ENCODE measurements at places on chromosomes 1 and 21. TPM values are rescaled to one million over a fixed set of nuclear protein-coding genes. Genes with fewer than 3 reads are reported as not detected.
A peak's percentile ranks its signal among the peaks of the same experiment; 100 is the strongest.

DNA sequence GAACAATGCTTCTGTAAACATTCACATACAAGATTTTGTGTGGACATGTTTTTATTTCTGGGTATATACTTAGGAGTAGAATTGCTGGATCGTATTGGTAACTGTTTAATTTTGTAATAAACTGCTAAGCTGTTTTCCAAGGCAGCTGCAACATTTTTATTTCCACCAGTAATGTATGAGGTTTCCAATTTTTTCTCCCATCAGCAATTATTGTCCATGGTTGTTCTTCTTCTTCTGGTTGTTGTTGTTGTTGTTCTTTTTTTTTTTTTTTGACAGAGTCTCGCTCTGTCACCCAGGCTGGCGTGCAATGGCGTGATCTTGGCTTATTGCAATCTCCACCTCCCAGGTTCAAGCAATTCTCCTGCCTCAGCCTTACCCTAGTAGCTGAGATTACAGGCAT lies 26.9 kb downstream of the ZYG11B start:
- H3K36me3 ChIP-seq: peaks cover 17% of the 10 kb centered on the region
- H3K27me3 ChIP-seq: no peaks in the 10 kb centered on the region
- H3K4me3 ChIP-seq: no peak overlapping the region
- no peak overlapping the region for H3K27ac ChIP-seq
- ATAC-seq: no peak

The F5 gene
- 3.5 TPM for total RNA-seq

DNA sequence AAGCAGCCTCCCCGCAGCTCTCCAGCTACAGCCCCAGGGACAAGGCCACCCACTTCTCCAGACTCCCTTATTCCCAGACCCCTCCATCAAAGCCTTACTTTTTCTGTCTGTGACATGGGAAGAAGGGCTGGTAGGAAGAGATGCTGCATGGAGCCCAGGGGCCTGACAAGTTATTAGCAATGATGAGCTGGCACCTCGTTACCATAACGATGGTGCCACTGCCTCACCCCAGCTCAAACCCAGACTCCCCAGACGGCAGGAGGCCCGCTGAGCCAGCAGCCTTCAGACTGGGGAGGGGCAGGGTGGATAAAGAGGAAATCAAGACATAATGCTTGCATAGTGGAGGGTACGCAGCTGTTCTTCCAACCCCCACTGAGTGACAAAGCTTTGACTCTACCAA lies 3.3 kb downstream of the DLGAP3 start:
- H3K27ac ChIP-seq: no peak overlapping the region

DNA sequence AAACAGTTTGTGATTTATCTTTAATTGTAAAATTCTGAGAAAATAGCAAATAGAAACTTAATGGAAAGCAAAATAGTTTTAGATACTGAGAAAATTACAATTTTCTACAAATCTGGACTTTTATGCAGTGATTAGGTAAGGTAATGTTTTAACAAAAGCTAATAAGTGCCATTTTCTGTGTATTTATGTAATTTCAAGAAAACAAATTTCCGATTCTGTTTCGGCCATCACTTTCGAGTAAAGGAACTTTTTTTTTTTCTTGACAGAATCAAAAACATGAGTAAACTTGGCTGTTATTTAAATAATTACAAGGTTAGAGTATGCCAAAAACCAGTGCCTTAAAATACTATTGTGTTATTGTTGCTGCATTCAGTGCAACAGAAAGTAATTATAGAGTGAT lies 280.4 kb upstream of the C1orf105 start:
- H3K27me3 ChIP-seq: no peaks in the 10 kb centered on the region
- no peak for ATAC-seq
- peak overlapping the region; percentile 53 for H3K4me3 ChIP-seq

- peaks cover 12% of the 10 kb centered on the region for H3K4me1 ChIP-seq
- no peaks in the 10 kb centered on the region for H3K27me3 ChIP-seq
- no peak for ATAC-seq
- no peak overlapping the region for H3K4me3 ChIP-seq
- no peak overlapping the region for H3K27ac ChIP-seq
Measured at GRCh38 chr1:23578997-23579363, 19.7 kb upstream of the ID3 start.

- no peaks in the 10 kb centered on the region for H3K36me3 ChIP-seq
- H3K4me3 ChIP-seq: no peak overlapping the region
- no peak for ATAC-seq
- H3K27me3 ChIP-seq: no peaks in the 10 kb centered on the region
- no peaks in the 10 kb centered on the region for H3K4me1 ChIP-seq
- H3K27ac ChIP-seq: no peak overlapping the region
Measured at GRCh38 chr21:17572431-17572830, 40.3 kb downstream of the BTG3 start.

- no peak overlapping the region for H3K27ac ChIP-seq
- H3K4me1 ChIP-seq: no peaks in the 10 kb centered on the region
- no peak overlapping the region for H3K4me3 ChIP-seq
- no peak for ATAC-seq
- no peaks in the 10 kb centered on the region for H3K36me3 ChIP-seq
Measured at GRCh38 chr1:248183996-248184395, 9.4 kb downstream of the OR2M2 start.

The RNU1-3 gene
- under 0.01 TPM for total RNA-seq

DNA sequence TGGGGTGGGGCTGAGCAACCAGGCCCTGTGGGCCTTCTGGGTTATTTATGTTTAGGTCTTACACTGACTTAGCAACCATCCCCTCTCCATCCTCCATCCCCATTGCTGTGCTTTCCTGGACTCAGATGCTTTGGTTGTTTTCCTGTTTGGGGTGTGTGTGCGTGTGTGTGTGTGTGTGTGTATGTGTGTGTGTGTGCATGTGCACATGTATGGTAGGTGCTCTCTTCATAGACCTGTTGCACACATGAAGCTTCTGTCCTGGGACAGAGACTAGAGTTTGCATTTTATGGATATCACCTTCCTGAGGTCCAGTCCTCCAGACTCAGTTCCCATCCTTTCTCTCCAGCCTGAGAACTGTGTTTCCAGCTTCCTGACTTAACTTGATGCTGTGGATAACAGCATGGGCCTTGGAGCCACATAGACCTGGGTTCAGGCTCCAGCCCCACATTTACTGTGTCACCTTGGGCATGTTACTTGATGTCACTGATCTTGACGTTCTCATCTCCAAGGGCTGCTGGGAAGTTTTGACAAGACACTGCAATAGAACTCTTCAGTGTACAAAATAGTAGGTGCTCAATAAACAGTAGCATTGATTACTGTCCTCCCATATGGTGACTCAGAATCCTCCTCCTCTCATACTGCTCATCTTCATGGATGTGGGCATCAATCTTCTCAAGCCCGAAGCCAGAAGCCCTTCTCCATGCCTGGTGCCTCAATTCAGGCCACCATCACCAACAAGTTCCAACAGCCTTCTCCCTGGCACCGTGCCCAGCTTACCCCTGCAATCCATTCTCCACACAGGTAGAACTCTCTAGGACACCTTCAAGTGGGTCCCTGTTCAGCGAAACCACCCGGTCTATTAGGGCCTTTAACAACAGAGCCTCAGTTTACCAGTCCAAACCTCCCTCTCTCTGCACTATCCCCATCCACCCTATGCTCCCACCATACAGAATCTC lies 181.8 kb upstream of the EDN2 start:
- H3K4me3 ChIP-seq: no peak overlapping the region
- ATAC-seq: no peak
- H3K36me3 ChIP-seq: no peaks in the 10 kb centered on the region
- no peaks in the 10 kb centered on the region for H3K27me3 ChIP-seq

- no peak overlapping the region for H3K4me3 ChIP-seq
- H3K4me1 ChIP-seq: no peaks in the 10 kb centered on the region
- H3K27me3 ChIP-seq: no peaks in the 10 kb centered on the region
- H3K36me3 ChIP-seq: no peaks in the 10 kb centered on the region
- H3K27ac ChIP-seq: no peak overlapping the region
Measured at GRCh38 chr1:196308176-196308575, 300.1 kb downstream of the KCNT2 start.

GRCh38 chr21:43320526-43320925 lies 106.4 kb downstream of the SIK1 start:
- H3K36me3 ChIP-seq: no peaks in the 10 kb centered on the region
- peaks cover 29% of the 10 kb centered on the region for H3K27me3 ChIP-seq
- no peak overlapping the region for H3K4me3 ChIP-seq
- ATAC-seq: no peak
- H3K27ac ChIP-seq: no peak overlapping the region

GRCh38 chr1:205993068-205993467 lies 10.1 kb downstream of the RAB7B start:
- H3K27me3 ChIP-seq: no peaks in the 10 kb centered on the region
- H3K4me1 ChIP-seq: no peaks in the 10 kb centered on the region
- H3K36me3 ChIP-seq: peaks cover 23% of the 10 kb centered on the region
- no peak for ATAC-seq
- H3K4me3 ChIP-seq: no peak overlapping the region
- H3K27ac ChIP-seq: no peak overlapping the region

DNA sequence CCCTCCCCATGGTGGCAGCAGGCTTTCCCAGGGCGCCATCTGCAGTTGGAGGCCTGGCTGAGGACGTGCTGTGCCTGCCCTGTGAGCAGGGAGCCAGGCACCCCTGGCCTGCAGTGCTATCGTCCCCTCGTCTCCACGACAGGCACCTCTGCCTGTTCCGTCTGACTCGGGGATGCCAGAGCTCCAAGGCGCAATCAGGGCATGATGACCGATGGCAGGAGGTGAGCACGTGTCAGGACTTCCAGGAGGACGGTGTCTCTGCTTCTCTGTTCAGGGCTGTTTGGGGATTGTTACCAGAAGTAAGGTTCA lies 125.2 kb downstream of the PCBP3 start:
- peaks cover under 1% of the 10 kb centered on the region for H3K27me3 ChIP-seq
- no peak for ATAC-seq
- no peaks in the 10 kb centered on the region for H3K4me1 ChIP-seq
- H3K36me3 ChIP-seq: no peaks in the 10 kb centered on the region
- H3K4me3 ChIP-seq: no peak overlapping the region
- H3K27ac ChIP-seq: no peak overlapping the region

The SV2A gene
- 7.9 TPM for total RNA-seq

The CCDC17 gene
- 4.7 TPM for total RNA-seq

GRCh38 chr1:56868761-56869160 lies 14.2 kb downstream of the C8A start:
- no peak for ATAC-seq
- H3K27ac ChIP-seq: no peak overlapping the region
- H3K4me3 ChIP-seq: no peak overlapping the region
- H3K36me3 ChIP-seq: no peaks in the 10 kb centered on the region
- H3K27me3 ChIP-seq: peaks cover 8% of the 10 kb centered on the region

DNA sequence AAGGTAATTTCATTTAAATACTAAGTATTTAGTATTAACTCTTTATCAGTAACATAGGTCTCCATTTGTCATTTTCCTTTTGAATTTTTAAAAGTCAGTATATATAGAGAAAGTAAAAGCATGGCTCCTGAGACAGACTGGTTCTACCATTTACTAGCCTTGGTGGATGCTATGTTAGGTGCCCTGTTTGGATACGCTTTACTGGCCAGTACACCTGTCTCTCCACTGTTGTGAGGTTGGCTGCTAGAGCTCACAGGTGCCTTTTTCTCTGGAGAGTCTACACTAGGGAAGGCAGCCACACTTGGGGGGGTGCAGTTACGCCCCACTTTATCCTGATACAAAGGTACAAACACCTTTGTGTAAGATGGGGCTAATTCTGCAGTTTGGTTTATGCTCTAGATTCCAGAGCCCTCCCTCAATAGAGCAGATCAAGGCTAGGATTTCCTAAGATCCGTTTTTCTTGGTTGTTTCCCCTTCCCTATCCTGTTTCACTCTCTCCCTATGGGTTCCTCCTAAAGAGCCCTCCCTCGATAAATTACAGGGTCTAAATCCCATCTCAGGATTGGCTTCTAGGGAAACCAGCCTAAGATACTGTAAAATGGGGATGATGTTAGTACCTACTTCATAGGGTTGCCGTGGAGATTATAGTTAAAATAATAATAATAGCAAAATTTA lies 5.6 kb upstream of the GPSM2 start:
- no peak overlapping the region for H3K27ac ChIP-seq
- no peaks in the 10 kb centered on the region for H3K27me3 ChIP-seq
- ATAC-seq: no peak
- H3K36me3 ChIP-seq: no peaks in the 10 kb centered on the region
- H3K4me3 ChIP-seq: no peak overlapping the region

The RIPK4 gene
- 0.93 TPM for total RNA-seq

DNA sequence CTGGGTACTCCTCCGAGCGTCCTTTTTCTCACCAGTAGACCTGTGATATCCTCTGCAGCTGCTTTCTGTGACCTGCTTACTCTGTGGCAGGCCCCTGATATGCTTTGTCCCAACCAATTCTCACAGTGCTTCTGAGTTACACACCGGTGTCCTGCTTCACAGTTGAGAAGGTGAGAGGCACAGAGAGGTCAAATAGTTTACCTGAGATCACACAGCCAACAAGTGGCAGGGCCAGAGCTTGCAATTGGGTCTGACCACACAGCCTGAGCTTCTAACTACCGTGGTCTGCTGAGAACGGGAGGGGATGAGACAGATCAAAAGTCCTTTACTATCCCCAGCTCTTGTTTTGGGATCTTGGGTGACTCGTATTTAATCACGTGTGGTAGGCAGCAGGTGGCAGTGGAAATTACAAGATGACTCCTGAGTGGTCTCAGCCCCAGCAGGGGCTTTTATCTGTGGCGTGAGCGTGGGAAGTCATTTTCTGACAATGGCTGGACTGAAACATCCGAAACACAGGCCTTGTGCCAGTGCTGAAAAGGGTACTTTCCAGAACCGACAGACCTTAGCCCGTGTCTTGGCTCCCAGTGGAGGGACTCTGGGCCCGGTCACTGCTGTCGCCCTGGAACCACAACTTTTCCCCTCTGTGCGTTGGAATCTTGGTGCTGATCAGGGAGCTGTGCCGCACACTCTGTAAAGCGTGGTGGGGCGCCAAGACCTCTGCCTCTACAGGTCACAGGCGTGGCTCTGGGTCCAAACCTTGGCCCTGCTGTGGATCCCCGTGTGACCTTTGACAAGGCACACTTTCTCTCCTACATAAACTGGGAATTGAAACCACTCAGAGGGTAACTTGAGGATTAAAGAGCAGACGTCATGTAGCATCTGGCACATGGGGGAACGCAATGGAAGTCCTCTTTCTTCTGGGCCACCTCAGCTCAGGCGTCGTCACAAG lies 11.9 kb downstream of the THEMIS2 start:
- ATAC-seq: peak; percentile 15
- H3K36me3 ChIP-seq: peaks cover 46% of the 10 kb centered on the region
- H3K4me1 ChIP-seq: no peaks in the 10 kb centered on the region
- H3K4me3 ChIP-seq: no peak overlapping the region
- no peak overlapping the region for H3K27ac ChIP-seq

DNA sequence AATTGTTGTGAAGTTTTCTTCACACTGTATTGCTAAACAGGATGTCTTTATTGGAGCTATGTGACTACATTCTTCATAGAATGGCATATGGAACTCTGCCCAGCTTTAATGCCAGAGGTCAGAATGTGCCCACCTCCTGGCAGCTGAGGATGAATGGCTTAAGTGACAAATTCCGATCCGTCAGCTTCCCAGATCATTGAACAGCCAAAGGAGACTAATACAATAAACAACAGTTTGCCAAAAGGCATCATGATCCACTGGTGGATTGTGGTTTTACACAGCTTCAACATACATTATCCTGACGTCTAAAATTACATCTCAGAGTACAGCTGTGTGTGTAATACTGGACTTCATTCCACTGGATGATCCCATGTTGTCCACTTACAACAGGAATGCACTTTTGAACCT lies 68.7 kb upstream of the C1orf105 start:
- no peaks in the 10 kb centered on the region for H3K36me3 ChIP-seq
- peaks cover 6% of the 10 kb centered on the region for H3K4me1 ChIP-seq
- H3K4me3 ChIP-seq: no peak overlapping the region
- ATAC-seq: no peak
- no peaks in the 10 kb centered on the region for H3K27me3 ChIP-seq
- H3K27ac ChIP-seq: no peak overlapping the region

GRCh38 chr1:174265282-174265681 lies 106.0 kb downstream of the RABGAP1L start:
- no peak overlapping the region for H3K27ac ChIP-seq
- no peaks in the 10 kb centered on the region for H3K27me3 ChIP-seq
- H3K4me1 ChIP-seq: no peaks in the 10 kb centered on the region
- H3K4me3 ChIP-seq: no peak overlapping the region
- no peak for ATAC-seq

The UBXN10 gene
- 27.9 TPM for total RNA-seq

Measured in gastroesophageal sphincter (tissue), 4 donors.